LNCaP clone FGC (cell line): ENCODE measurements at places on chromosomes 7 and 10.

DNA sequence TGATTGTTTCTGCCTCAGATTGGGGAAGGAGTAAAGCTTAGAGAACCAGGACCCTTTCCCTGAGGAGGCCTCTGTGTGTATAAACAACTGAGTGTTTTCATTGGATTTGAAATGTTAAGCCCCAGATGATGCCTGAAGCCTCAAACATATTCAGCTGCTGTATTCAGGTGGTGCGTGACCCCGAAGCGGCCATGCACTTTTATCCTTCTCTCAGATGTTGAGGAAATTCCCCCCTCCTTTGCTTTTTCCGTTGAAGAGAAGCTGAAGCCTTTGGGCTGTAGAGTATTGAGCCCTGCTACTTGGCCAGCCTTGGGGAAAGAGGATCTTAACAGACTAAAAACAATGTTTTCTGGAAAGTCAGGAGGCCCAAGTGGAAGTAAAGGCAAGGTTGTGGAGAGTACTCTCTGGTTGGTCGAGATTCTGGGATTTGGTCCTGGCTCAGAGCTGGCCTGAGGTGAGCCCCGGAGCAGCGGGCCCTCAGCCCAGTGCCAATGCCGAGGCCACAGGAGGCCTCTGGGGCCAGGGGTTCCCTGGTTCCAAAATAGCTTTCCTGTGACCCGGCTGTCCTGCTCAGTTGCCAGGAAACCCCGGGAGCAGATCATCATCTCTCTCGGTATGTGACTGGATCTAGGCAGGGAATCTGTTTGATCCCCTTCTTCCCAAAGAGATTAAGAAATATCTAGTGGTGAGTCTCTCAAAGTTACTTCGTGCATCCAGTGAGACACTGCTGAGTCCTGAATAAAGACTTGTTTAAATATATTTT is 22.5 kb downstream of the FKBP6 start:
- no peak for DNase-seq

GRCh38 chr7:80740778-80741545 is 102.5 kb downstream of the CD36 start:
- DNase-seq, result no peak

DNA sequence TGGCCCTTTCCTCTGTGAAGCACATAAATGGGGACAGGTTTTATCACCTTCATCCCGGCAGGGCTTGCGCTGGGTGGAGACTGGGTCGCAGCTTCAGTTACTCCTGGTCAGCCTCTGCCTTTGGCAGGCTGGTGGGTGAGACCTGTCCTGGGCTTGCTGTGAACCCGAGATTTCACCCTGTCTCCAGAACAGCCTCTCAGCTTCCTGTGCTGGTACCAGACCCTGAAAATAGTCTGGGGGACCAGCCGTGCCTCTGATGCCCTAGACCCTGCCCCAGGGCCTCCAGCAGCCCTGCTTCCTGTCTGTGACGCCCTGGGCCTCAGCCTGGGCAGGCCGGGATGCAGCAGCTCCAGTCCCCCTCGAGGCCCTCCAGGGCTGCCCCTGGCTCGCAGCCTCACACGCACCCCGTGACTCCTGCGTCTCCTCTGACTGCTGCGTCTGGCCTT is 13.2 kb upstream of the PWWP2B start:
- no peak for DNase-seq

GRCh38 chr7:75983471-75984129 is 10.8 kb downstream of the TMEM120A start:
- DNase-seq, result no peak

DNA sequence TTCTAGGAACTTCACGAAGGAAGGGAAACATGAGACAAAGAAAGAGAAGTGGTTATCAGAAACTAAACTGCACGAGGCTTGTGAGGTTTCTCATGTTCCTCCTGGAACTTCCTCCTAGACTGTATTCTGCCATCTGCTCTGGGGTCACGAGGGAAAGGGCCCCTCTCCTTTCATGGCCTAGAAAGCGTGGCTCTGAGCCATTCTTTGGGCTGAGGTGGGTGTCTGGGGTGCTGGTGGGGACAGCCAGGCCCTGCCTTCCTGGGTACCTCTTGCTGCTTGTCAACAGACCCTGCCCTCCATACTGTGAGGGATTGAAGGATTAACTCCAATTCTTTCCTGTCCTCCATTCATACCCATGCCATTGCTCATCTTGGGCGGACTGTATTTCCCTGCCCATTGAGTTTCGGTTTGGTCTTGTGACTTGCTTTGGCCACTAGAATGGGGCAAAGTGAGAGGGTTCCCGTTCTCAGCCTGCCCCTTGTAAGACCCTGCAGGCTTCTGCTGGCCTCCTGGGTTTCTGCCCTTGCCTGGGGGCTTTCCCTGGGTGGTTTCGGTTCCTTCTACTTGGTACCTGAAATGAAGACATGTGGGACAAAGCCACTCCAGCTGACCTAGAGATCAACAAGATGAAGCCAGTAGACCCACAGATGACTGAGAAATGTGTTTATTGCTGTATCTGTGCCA is 14.9 kb upstream of the GIMAP8 start:
- no peak for DNase-seq

GRCh38 chr7:133853706-133854276 is 273.3 kb upstream of the LRGUK start:
- peak; percentile 50 for DNase-seq

DNA sequence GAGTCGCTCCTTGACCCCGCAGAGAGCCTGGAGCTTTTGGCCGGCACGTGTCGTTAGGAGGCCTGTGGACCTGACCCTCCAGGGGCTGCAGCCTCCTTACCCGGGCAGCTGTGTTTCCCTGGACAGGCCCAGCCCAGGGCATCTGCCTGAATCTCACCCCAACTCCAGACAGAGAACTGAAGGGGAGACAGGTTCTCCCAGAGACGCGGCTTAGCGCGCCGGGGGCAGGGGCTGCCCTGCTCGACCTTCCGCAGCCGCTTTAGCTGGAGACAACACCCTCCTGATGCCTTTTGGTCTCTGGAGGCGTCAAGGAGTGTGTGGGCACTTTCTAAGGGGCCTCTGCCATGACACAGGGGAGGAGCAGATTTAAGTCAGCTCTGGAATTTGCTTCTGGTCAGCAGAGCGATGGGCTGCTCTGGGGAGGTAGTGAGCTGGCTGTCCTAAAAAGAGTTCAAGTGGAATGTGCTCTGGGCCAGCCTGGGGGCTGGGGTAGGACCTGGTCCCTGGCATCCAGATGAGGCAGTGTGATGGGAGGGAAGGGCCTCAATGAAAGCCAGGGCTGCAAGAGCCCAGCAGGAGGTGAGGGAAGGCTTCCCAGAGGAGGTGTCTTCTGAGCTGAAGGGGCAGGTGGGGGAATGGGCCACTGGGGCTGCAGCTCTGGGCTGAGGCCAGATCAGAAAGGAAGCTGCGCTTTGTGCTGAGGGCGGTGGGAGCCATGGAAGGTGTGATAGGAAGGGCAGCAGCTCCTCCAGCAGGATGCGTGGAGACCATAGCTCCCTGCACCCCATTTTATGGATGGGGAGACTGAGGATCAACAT is 5.8 kb downstream of the GRIFIN start:
- DNase-seq, result no peak

DNA sequence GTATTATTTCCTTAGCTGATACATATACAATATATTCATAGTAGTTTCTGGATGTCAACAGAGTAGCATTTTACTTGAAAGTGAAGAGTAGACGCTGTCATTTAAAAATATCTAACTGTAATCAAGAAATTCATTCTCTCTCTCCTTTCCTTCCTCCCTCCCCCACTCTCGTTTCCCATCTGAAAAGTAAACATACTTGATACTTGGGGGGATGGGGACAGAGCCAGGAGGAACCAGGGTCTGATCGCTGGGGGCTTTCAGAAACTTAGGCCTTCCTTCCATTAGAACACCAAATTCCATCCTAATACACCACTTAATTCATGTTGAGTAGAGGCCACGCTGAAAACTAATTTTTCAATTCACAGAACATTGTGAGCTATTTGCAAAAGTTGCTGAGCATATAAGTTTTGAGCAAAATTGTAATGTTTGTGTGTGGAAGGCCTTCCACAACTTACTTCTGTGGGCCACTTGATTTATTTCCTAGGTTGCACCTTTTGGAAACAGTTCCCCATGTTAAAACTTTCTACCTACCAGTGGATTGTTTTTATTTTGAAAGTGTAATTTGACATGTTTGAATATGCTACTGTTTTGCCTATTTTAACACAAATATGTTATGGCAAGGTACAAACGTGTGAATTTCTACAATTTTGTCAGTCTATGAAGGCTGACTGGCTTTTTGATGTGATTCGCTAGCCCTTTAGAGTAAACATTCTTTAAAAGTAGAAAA is 35.2 kb downstream of the CNPY1 start:
- DNase-seq, result no peak

DNA sequence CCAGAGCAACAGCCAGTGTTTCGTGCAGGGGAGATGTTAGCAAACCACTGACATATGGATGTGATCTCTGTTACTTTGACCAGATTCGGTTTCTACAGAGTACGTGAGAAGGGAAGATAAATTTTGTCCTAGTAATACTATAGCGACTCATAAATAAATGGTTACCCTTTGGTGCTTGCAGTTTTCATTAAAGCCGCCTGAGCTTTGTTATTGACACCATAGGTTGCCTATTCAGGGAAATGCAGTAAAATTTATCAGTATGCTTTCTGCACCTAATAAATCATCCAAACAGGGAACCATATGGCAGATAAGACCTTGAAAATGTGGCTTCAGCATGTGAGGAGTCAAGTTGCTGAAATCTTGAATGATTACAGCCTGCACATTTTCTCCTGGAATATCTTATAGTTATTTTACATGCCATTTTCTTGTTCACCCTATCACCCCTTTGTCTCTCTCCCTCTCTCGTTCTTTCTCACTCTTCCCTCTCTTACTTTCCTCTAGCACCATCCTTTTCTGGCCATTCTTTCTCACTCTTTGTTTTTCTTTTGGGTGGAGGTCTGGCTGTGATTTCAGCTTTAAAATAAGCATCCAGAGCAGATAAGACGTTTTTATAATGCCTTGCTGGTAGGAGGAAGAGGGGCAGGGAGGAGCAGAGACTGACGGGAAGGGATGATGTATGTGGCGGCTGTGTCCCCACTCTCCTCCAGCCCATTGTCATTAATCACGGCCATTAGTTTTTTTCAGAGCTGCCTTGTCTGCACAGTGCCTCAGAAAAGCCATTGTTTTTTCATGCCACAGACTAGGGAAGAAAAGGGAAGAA is 182.5 kb downstream of the LRMDA start:
- DNase-seq, result no peak

DNA sequence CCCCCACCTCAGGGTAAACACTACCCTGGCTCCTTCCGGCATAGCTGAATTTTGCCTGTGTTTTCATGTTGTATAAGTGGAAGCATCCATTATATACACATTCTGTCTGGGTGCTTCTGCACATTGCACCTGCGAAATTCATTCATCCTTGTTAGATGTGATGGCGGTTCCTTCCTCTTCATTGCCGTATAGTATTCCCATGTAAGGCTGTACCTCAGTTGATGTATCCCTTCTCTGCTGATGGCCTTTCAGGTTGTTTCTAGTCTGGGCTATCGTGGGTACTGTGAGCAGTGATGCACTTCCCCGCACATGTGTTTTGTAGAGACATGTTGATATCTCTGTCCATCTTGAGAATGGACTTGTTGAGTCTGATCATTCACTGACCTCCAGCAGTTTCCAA is 28.9 kb downstream of the ELFN1 start:
- no peak for DNase-seq

- DNase-seq, result no peak
Observed at GRCh38 chr10:123421461-123421860, 244.7 kb upstream of the GPR26 start.

DNA sequence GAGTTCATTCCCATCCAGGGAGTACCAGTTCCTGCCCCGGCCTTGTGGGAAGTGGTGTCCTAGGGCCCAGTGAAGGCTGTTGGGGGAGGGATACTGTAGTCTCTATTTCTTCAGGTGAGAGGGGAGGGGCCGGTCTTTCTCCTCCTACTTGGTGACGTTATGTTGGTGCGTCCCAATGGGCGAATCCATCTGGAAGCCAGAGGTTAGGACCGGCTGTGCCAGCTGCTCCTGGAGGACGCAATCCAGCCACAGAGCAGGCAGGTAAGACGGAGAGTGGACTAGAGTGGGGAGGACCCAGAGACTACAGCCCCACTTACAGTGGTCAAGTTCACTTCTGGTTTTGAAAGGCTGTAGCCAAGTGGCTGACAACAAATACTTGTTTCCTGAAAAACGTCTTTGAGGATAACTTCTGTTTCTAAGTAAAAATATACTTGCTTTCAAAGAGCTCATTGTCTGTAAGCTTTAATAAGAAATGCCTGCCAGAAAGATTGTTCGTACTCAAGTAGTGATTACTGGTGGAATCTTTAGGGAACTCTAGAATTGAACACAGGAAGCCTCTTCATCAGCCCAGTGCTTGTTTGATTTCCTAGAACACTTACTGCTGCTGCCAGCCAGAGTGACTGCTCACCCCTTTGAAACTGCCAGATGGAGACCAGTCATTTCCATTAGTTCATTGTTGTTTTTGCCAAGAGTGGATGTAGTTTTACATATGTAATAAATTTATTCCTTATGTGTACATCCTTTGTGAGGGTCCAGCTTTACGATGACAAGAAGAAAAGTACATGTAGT is 25.4 kb downstream of the RBM33 start:
- DNase-seq, result peak; percentile 31

- no peak for DNase-seq
Observed at GRCh38 chr7:8765374-8765773, 332.0 kb downstream of the NXPH1 start.

GRCh38 chr7:43076189-43076605 is 36.2 kb upstream of the HECW1 start:
- DNase-seq, result no peak

GRCh38 chr7:137306748-137307147 is 36.8 kb downstream of the PTN start:
- DNase-seq, result no peak

DNA sequence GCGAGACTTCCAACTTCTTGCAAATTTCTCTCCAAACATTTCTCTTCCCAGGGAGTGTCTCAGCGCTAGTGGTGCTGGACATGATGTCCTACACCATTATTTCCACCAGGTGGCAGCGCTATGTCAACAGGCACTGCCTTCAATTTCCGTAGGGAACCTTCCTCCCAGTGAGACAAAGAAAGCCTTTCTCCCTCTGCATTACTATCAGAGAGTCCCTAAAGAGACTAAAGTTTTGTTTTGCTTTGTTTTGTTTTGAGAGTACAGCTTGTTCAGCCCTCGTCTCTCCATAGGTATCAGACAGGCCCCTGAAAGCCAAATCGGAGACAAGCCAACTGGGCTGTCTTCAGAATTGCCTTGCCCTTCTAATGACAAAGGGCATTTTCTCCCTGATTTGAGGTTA is 44.2 kb upstream of the GGCT start:
- peak; percentile 43 for DNase-seq

GRCh38 chr10:77081481-77081891 is 556.1 kb downstream of the KCNMA1 start:
- DNase-seq, result no peak

DNA sequence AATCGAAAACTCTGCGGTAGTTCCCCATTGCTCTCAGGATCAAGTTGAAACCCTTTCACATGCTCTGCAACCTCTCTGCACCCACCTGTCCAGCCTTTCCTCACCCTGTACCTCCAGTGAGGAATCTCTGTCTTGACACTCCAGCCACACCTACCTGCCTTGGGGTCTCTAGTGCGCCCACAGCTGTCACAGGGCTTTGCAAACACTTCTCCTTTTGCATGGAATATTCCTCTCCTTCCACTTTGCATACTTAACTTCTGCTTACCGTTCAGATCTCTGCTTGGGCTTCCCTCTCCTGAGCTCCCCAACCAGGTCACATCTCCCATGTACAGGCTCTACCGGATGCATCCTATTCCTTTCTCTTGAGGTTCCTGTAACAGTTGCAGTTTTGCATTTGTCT is 6.6 kb upstream of the ZYX start:
- DNase-seq, result no peak

- DNase-seq, result no peak
Observed at GRCh38 chr7:67505449-67505848, 508.8 kb downstream of the TYW1 start.
